ENCODE measurements at places on chromosomes 5 and 9. TPM values are rescaled to one million over a fixed set of nuclear protein-coding genes. Genes with fewer than 3 reads are reported as not detected.

The HK3 gene
- total RNA-seq, result 4.3 TPM

The SIMC1 gene
- total RNA-seq, result 6.7 TPM

DNA sequence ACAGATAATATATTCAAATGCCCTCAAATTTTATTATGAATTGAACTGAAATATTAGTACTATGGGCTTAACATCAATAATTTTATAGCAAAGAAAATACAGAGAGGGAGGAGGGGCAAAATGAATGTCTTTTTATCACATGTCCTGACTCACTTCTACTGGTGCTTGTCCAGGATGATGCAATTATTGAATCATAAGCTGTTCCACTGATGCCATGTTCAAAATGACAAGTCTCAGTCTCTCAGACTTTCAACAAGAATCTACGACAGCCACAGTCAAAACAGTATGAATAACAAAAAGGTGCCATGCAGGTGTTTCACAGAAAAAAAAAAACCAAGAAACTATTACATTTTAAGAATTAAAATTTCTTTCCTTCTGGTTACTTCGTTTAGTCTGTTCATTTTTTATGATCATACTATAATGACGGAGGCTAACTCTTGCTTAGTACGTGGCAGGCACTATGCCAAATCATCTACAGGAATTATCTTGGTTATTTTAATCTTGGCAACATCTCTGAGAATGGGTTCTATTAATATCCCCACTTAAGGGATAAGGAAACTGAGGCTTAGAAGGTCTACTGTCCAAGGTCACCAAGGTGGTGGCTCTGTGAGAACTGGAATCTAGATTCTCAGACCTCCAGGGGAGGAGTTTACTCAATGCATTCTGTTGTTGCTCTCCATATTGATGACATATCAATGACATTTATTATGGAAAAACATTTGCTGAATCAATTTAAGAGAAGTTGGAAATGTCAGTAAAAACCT is 61.5 kb downstream of the NR3C1 start:
- DNase-seq, result no peak

DNA sequence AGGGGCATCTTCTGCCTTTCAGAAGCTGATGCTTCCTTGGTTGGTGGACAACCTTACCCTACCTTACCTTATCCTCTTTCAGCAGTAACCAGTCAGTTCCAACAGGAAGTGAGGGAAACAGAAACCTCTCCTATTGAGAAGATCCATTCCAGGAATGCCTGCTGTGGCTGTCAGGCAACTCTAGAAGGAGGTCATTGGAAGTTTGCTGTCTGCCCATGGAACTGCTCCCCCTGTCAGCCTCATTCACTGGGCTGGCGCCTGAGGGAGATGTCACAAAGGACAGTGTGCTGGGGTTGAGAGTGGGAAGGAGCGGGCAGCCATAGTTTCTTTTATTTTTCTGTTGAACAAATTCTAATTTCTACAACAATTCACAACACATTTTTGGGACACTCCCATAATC is 54.7 kb downstream of the IRX1 start:
- DNase-seq, result no peak

DNA sequence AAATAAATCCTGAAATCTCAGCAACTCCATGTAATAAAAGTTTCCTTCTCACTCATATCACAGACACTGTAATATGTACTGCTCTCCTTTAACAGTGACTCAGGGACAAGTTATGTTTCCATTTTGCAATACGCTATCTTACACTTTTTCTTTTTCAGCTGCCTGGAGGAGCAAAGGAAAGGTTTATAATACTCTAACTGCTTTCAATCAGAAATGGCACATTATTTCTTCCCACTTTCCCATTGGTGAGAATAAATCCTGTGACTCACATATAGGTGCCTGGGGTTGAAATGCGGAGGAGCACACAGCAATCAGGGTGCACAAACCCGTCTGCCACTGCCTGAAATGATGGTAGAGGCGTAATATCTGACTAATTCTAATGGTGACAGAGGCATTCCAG is 186.6 kb downstream of the HINT1 start:
- no peak for DNase-seq

DNA sequence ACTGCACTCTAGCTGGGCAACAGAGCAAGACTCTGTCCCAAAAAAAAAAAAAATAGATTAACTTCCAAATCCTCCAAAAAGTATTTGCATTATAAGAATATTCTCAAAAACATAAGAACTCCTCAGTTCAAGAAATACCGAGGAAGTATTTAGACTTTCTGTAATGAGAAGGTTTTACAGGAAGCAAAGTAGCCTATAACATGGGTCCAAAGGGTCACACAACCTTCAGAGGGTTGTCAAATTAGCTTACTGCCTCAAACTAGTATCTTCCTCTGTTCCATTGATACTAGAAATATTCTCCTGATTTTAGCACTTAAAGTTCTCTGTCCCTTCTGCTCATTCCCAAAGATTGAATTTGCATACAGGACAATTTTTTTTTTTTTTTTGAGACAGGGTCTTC is 121.9 kb downstream of the INVS start:
- no peak for DNase-seq

DNA sequence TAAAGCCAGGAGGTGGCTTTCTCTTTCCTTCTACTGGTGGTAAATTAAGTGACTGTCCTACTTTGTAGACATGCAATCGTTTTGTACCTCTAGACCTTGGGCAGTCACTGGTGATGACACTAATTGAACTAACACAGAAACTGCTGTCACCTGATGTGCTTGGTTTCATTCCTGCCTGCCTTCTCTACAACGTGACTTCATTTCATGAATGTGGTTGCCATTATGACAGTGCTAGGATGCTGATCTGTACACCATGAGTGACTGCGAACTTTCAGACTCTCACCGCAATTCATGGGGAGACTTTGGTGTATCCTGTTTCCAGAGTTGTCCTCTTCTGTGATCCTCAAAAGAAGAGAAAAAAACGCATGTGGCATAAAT is 47.5 kb downstream of the UBE2QL1 start:
- DNase-seq, result no peak

DNA sequence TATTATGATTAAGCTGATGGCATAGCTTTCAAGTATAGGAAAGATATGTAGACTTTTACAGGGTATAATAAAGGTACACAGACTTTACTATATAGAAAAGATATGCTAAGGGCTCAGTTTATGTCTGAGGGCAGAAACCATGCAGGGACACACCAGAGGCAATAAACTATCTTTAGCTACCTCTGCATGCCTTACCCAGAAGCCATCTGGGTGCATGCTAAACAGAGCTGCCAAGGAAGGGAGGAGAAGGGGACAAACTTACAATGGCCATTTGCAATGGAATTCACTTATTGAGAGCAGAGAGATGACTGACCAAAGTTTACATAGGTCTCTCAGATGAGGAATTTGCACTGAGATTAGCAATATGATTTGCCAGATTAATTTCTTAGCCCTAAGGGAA is 143.1 kb upstream of the NR4A3 start:
- no peak for DNase-seq

All from cardiac septum (tissue), 1 donor.